ENCODE measurements at places on chromosomes 6 and 20.

GRCh38 chr6:84489598-84489997 lies 262.2 kb upstream of the CEP162 start:
- no peaks in the 10 kb centered on the region for H3K27me3 ChIP-seq
- no peak overlapping the region for H3K4me3 ChIP-seq
- DNase-seq: no peak
- no peak overlapping the region for H3K27ac ChIP-seq
- no peaks in the 10 kb centered on the region for H3K4me1 ChIP-seq

DNA sequence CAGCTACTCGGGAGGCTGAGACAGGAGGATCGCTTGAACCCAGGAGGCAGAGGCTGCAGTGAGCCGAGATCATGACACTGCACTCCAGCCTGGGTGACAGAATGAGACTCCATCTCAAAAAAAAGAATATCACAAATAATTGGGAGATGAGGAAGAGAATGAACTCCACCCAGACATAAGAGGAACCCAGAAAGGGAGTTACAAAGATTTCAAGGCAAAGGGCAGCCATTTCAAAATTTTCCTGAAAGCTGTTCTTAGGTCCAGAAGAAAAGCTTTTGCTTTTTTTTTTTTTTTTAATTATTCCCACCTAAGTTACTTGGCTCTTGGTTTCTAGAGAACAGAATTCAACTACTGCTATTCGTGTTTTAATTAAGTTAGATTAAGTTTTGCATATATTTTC lies 23.8 kb downstream of the MYB start:
- no peaks in the 10 kb centered on the region for H3K27me3 ChIP-seq
- no peaks in the 10 kb centered on the region for H3K36me3 ChIP-seq
- DNase-seq: no peak
- H3K4me3 ChIP-seq: no peak overlapping the region
- no peaks in the 10 kb centered on the region for H3K4me1 ChIP-seq
- H3K27ac ChIP-seq: no peak overlapping the region

DNA sequence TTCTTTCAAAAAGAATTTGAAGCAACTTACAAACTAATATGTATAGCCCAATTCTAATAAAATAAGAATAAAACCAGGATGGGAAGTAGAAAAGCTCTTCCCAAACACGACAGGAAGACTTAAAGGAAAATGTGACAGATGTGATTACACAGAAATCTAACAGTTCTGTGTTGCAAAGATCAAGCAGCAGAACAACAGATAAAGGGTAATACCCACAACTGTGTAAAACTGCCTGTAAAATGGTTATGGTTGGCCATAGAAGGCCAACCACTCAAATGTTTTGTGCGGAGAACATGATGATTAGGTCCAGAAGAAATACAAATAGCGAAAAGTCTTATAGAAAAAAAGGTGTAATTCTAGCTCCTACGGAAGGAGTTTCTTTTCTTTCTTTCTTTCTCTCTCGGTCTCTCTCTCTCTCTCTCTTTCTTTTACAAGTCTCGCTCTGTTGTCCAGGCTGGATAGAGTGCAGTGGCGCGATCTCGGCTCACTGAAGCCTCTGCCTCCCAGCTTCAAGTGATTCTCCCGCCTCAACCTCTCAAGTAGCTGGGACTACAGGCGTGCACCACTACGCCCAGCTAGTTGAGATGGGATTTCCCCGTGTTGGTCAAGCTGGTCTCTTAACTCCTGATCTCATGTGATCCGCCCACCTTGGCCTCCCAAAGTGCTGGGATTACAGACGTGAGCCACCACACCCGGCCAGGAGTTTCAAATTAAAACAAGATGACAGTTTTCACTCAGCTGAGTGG lies 128.5 kb downstream of the QRSL1 start:
- no peaks in the 10 kb centered on the region for H3K36me3 ChIP-seq
- no peak overlapping the region for H3K27ac ChIP-seq
- no peak overlapping the region for H3K4me3 ChIP-seq
- no peak for DNase-seq
- H3K4me1 ChIP-seq: no peaks in the 10 kb centered on the region

DNA sequence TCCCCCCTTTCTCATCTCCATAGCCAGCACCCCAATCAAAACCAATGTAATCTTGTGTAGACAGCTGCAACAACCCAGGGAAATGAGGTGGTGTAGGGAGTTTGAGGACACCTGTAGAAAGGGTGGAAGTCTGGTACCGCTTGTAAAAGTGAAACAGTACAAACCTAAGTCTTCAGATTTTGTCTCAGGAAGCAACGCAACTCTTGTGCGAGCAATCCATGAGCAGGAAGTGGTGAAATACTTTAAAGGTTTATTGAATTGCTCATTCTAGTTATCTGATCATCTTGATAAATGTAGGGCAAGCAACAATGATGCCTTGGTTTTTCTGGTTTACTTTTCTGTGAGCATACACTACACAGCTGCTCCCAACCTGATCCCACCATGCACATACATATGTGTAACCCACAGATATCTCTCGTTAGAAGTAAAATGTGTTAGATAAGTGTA lies 71.1 kb upstream of the THEMIS start:
- H3K4me1 ChIP-seq: no peaks in the 10 kb centered on the region
- H3K27me3 ChIP-seq: no peaks in the 10 kb centered on the region
- no peak overlapping the region for H3K4me3 ChIP-seq
- H3K36me3 ChIP-seq: peaks cover 3% of the 10 kb centered on the region
- DNase-seq: no peak

DNA sequence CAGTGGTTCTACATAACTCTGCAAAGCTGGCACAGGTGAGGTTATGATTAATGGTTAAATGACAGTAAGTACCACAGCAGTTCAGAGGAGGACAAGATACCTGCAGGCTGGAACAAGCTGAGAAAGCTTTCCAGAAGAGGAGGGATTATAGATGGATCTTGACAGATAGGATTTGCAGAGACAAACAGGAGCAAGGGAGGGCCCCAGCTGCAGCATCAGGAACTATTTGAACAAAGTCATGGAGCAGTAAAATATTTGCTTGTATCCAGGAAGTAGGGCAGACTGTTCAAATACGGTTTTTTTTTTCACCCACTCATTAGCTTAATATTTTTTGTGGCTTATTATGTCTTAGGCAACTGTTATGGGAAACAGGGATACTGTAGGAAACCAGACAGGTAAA lies 144.4 kb upstream of the MAN1A1 start:
- H3K4me1 ChIP-seq: no peaks in the 10 kb centered on the region
- H3K4me3 ChIP-seq: no peak overlapping the region
- DNase-seq: no peak
- no peaks in the 10 kb centered on the region for H3K27me3 ChIP-seq

GRCh38 chr6:13884397-13884796 lies 40.4 kb upstream of the RNF182 start:
- no peaks in the 10 kb centered on the region for H3K27me3 ChIP-seq
- no peaks in the 10 kb centered on the region for H3K36me3 ChIP-seq
- H3K4me1 ChIP-seq: no peaks in the 10 kb centered on the region
- no peak overlapping the region for H3K4me3 ChIP-seq
- H3K27ac ChIP-seq: no peak overlapping the region

GRCh38 chr20:63345328-63346100 lies 15.6 kb downstream of the CHRNA4 start:
- no peaks in the 10 kb centered on the region for H3K27me3 ChIP-seq
- no peak overlapping the region for H3K4me3 ChIP-seq
- no peak overlapping the region for H3K27ac ChIP-seq
- H3K4me1 ChIP-seq: peaks cover 49% of the 10 kb centered on the region

Data from spinal cord (tissue), 10 donors.